Pancreas (tissue), 10 donors: ENCODE measurements at places on chromosomes 7 and 10.

- no peak overlapping the region for H3K27ac ChIP-seq
- no peak for DNase-seq
- H3K4me1 ChIP-seq: no peaks in the 10 kb centered on the region
- no peaks in the 10 kb centered on the region for H3K27me3 ChIP-seq
These were observed 79.2 kb downstream of the GLRX3 start for GRCh38 chr10:130215151-130215930.

DNA sequence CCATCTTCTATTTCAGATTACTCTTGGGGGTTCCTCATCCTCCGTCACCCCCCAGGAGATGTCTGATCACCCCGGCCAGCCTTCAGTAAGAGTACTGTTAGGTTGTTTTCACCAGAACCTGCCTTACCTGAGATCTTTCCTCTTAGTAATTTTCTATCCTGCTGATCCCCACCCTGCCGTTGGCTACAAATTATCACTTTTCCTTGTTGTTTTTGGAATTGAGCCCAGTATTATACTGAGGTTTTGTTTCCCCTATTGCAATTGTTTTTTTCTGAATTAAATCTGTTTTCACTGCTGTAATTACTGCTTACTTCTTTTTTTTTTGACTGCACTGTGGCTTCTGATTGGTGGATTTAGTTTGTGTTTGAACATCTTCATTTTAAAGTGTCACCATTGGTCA is 14.7 kb downstream of the SPAM1 start:
- no peaks in the 10 kb centered on the region for H3K36me3 ChIP-seq
- H3K4me1 ChIP-seq: no peaks in the 10 kb centered on the region
- DNase-seq: no peak
- no peaks in the 10 kb centered on the region for H3K27me3 ChIP-seq
- H3K27ac ChIP-seq: no peak overlapping the region

DNA sequence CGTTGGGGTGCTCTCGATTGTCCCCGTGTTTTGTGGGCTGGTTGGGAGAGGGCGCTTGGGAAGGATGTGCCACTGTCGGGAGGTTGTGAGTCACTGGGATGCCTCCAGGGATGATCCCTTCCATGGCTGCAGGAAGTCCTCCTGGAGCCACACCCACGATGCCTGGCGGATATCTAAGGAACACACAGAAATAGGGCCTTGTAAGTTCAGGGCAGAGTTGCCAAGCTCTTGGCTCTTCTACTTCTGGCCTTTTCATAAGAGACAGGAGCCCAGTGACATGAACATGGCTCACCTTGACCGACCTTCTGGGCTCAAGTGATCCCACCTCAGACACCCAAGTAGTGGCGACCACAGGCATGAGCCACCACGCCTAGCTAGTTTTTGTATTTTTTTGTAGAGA is 47.6 kb downstream of the ZRANB1 start:
- H3K4me3 ChIP-seq: no peak overlapping the region
- H3K36me3 ChIP-seq: peaks cover 29% of the 10 kb centered on the region
- H3K27ac ChIP-seq: no peak overlapping the region
- peak; percentile 10 for DNase-seq

DNA sequence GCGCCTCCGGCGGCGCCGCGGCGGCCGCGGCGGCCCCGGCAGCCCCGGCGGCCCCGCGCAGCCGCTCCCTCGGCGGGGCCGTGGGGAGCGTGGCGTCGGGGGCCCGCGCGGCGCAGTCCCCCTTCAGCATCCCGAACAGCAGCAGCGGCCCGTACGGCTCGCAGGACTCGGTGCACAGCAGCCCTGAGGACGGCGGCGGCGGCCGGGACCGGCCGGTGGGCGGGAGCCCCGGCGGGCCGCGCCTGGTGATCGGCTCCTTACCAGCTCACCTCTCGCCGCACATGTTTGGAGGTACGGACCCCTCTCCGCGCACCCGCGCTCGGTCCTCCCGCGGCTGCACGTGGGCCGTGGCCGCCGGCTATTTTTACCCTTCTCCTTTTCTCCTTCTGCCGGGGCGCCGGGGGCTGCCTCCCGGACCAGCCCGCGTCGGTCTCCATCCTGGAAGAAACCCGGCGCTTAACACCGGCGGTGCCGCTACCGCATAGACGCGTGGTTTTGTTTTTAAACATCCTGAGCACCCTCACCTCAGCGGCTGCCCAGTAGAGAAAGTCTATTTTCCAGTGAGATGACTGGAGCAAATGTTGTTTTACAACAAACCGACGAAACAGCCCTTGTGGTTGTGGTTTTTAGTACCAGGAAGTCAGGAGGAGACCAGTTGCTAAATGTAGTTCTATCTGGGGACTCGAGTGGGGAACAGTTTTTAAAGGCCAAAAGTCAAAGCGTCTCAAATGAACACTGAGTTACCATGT is 1.3 kb downstream of the ZNRF2 start:
- DNase-seq: peak; percentile 43
- H3K27me3 ChIP-seq: no peaks in the 10 kb centered on the region
- H3K27ac ChIP-seq: peak overlapping the region; percentile 51
- peaks cover 12% of the 10 kb centered on the region for H3K4me1 ChIP-seq
- H3K36me3 ChIP-seq: no peaks in the 10 kb centered on the region
